ENCODE measurements at places on chromosomes 2 and 18.
A peak's percentile ranks its signal among the peaks of the same experiment; 100 is the strongest.

DNA sequence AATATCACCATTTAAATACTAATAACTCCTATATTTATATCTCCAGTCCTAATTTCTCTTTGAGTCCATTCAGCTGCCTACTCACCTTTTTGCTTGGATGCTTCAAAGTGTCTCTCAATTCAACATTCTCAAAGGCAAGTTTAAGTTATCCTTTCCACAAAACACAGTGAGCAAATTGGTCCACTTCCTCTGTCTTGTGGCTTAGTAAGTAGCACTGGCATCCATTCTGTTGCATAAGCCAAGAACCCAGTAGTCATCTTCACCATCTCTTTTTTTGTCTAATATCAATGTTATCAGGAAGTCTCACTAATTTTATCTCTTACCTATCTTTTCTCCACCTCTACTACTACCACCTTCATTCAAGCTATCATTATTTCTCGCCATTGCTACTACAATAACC, 27.4 kb upstream of the IL1RL1 start:
- no peak for DNase-seq

DNA sequence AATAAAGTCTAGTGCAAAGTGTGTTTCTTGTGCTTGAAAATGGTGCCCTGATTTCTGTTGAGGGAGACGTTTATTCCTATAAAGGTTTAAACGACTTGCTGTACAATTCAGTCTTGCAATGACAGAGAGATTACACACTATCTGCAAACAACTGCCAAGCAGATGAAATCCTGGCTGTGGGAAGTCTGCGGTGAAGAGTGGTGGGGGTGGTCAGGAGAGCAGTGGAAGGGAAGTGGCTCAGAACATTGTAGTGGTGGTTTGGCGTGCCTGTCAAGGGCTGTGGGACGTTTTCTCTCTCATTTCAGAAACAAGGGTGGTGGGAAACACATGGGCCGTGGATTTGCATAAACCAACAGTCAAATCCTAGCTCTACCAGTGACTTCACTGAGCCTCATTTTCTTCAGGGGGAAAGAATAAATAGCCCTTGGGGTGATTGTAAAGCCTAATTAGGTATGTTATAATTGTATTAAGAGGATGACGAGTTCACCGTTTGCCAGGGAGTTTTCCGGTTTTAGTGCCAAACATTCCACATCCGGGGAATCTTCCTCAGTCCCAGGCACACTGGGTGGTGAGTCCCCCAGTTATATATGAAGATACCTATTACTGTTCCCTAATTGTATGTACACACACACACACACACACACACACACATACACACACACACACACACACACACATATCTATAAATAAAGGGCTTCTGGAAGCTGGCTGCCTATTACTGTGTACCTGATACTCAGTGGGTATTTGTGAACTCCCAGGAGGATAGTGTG, 115.0 kb downstream of the SPTBN1 start:
- DNase-seq, result no peak

GRCh38 chr2:200533754-200534153, 7.7 kb downstream of the SGO2 start:
- no peak for DNase-seq

GRCh38 chr2:101678379-101678778, 19.1 kb upstream of the MAP4K4 start:
- DNase-seq, result no peak

DNA sequence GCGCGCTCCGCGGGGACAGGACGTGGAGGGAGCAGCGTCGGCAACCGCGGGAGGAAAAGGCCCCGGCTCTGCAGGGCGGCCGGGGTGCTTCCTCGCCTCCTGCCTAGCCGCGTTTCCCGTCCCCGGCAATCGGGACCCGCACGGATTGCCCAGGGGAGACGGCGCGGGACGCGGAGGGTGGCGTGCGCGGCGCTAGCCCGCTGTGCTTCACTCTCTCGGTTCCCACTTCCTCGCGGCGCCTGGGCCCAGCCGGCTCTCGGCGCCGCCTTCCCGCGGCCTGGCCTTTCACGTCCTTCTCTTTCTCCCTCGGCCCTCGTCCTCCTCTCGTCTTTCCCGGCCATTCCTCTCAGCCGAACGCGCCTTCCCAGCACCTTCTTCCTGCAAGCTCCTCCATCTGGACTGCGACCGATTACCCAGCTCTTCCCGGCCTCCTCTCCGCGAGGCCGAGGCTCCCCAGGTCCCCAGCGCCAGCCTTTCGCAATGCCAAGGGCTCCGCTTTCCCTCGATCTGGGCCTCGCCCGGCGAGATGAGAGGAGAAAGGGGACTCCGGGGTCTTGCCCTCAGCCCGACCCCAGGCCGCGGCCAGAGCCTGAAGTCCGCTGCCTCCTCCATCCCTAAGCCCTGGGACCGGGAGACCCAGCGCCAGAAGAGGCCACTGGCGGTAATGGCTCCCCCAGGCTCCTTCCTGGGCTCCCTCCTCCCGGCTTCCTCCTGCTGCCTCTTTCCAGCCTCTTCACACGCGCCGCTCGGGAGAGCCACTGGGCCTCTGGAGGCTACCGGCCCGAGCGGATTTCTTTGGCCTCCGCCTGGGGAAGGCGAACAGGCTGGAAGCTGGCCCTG, 34.3 kb upstream of the ATP6V1B1 start:
- DNase-seq, result no peak

DNA sequence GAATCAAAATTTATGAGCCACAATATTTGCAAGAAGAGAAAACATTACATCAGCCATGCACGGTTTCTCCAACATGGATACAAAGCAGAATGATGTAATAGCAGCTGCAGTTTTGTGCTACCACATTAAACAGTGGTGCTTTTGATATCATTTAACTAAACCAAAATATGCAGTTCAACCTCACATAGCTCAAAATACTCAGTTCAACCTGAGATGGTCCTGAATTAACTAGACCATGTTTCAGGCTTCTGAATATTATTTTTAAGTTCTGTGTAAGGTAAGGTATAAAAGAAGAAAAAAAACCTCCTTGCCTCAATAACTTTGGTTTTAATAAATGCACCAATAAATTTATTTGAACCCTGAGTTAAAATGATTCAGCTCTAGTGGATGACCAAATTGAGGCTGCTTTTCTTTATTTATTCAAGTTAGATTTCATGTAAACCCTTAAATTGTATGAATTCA, 18.8 kb upstream of the TSPYL6 start:
- DNase-seq, result no peak

DNA sequence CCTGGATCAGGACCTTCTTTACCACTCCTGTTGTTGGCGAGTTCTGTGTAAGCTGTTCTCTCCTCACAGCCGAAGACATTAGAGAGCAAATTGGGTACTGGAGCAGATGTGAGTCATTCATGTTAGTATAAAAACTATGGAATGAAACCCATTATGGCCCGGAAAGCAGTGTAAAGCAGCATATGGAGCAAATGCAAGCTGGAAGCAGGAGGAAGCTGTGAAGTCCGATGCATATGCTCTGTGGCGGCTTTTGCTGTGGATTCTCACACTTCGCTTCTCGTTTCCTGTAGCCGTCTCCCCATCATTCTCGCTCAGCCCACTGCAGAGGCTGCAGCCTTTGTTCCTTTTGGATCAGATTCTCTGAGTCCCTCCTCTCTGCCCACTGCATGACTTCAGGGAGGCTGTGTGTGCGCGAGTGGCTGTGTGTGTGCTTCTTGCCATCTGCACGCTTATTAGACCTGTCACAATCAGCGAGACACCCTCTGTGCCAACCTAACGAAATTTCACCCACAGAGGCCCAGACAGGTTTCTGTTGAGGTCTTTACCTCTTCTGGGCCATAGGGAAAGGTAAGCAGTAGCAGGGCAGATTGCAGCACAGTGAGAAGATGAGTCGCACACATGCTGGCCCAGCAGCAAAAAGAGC, 3.3 kb upstream of the GALNT14 start:
- no peak for DNase-seq

- DNase-seq, result no peak
Observed at GRCh38 chr18:36120297-36120696, 8.8 kb downstream of the SLC39A6 start.

DNA sequence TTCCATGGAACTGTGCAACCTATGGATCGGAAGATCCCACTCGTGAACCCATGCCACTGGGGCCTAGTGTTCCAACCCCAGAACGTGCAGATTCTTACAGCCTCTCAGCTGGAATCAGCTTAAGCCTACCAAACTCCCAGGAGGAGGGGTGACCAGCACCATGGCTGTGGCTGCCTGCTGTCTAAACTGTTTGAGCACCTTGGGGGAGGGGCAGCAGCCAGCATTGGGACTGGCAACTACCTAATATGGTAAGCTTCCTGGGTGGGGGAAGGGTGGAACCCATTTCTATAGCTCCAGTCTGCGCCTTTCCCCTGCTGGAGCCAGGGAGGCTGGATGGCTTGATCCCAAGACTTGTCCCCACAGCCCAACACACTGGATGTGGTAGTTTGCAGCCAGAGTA, 10.7 kb upstream of the POLE4 start:
- no peak for DNase-seq

- no peak for DNase-seq
Observed at GRCh38 chr2:31579996-31580320, 780 bp downstream of the SRD5A2 start.

- DNase-seq, result no peak
Observed at GRCh38 chr18:13643261-13643751, 83.1 kb downstream of the FAM210A start.

DNA sequence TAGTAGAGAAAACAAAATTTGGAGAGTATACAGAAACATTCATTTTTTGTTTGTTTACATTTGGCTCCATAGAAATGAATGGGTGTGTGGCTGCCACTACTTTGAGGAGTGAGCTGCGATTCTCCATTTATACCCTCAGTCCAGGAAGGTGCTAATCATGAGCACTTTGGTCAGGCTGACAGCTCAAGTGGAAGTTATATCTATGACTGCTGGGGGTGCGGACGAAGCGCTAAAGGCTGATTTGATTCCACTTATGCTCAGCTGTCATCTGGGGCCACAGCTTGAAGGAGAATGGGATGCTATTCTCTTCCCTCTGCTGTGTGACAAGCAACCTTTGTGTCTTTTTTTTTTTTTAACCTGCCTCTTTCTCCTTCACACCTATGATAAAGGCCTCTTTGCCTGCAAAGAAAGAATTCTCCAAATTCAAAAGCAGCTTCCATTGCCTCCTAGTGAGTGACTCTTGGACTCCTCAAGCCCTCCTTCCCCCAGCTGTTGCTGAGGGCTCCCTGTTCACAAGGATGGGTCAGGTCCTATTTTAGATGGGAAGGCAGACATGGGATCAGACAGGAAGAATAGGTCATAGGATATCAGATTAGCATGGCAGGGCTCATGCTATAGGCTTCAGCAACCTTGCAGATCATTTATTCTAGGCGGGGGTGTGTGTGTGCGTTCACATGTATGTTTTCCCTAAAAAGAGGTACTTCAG, 201.6 kb downstream of the SETBP1 start:
- no peak for DNase-seq

GRCh38 chr2:114049826-114050225, 159.9 kb downstream of the ACTR3 start:
- DNase-seq, result no peak

DNA sequence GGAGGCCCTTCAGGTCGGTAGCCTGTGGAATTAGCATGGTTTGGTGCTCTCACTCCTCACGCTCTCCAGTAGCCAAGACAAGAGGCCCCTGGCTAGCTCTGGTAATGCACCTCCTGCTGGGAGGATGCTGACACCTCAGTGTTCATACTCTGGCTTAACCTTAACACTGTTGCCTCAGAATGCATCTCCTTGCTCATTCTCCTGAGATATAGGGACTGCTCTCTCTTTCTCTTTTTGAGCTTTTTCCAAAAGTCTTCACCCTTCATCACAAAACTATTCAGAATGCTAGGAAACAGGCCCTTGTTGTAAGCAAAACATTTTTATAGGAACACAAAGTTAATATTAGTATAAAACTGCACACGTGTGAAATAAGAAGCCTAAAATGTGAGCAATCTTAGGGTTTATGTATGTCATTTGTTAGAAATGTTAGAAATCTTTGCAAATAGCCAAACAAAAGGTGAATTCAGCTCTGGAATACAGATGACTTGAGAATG, 17.3 kb upstream of the IMPA2 start:
- no peak for DNase-seq

GRCh38 chr2:222794585-222795449, 66.0 kb upstream of the ACSL3 start:
- DNase-seq, result no peak

DNA sequence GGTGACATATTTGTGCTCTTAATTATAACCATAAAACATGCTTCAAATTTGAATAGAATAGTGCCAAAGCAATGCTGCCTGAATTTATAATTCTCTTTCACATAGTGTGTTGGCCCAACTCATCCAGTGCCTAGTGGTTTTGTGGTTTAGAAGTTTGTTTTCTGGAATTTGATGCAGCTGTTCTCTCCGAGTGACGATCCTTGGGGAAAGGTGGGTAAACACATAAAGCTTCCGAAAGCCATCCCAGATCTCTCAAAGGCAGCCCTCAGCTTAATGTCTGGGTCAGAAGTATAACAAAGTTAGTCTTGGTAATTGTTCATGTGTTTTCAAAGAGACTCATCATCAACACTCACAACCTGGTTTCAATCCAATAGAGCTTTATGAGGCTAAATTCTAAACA, 235.6 kb upstream of the CDH2 start:
- DNase-seq, result no peak

DNA sequence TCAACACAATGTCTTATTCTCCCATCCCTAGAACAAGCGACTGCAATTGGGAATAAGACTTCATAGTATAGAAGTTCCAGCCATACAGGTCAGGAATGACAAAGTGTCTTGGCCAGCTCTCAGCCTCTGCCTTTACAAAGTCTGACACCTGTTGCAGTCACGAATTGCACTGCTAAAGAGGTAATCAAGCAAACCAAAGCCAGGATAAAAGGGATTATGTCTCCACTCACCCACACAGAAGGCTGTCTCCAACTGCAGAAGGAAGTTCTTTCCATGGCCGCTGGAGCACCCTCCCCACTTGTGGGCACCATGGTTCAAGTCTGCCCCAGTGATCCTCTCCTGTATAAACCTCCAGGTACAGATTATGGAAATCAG, 114.8 kb upstream of the PKDCC start:
- DNase-seq, result no peak

DNA sequence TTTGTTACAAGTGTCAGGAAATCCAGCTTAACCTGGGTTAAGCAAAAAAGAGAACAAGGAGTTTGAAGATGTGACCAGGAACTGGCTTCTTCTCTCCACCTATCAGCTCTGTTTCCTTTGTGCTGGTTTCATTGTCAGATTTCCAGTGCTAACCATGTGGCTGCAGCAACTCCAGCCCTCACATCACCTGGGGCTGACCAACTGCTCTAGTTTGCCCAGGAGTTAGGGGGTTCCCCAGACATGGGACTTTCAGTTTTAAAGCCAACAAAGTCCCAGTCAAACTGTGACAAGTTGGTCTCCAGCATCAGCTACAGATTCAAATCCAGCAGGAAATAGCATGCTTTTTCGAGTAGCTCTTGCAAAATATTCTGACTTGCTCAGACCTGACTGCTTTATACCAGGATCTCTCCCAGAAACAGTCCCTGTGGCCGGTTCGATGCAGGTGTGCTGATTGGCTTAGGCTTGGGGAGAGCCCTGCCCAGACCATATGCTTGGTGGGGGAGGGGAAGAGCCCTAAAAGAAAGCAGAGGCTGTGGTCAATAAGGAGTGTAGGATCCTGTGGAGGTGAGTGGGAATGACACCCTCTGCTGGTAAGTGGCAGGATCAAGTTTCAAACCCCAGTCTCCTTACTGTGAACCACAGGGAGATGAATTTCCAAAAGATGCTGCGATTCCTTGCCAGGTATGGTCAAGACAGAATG, 49.5 kb downstream of the KCNE4 start:
- peak; percentile 21 for DNase-seq

GRCh38 chr2:53289309-53290006, 478.1 kb upstream of the CHAC2 start:
- DNase-seq, result no peak

Measured in NCI-H1105 (cell line).